ENCODE measurements at places on chromosomes 7 and 10.
A peak's percentile ranks its signal among the peaks of the same experiment; 100 is the strongest.

GRCh38 chr10:112639298-112639697 lies 192.3 kb downstream of the VTI1A start:
- DNase-seq = no peak

DNA sequence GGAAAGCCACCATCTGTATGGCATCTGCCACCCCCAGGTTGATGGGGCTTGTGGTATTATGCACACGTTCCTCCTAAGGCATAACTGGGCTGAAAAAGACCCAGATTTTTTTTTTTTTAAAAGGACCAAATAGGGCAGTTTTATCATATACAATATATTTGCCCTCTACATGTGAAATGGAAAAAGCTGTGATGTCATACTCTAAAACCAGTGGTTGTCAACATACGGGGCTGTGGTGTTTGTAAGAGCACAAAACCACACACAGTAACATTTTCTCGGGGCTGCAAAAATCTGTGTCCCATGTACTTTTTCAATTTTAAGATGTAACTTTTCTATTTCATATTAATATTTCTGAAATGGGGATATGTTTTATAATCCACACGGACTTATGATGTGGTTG lies 34.9 kb downstream of the FAM171A1 start:
- DNase-seq = no peak

DNA sequence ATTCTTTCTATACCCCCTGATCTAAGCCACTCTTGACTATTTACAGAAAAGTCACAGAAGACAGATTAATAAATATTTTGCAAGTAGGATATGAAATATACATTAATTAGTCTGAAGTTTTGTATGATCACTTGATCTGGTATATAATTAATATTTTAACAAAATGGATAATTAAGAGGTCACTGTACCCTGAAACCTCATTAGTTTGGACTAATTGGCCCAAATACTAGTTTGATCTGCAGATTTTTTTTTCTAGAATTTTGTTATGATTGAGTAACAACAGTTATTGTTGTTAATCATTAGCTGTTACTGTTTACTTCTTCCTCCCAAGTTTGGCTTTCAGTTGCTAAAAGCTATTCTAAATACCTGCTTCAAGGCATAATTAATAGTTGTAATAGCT lies 2.7 kb downstream of the NHLRC2 start:
- DNase-seq = no peak

- no peak for DNase-seq
Measured at GRCh38 chr10:32327364-32327691, 19.6 kb downstream of the EPC1 start.

- DNase-seq = no peak
Measured at GRCh38 chr10:126198681-126199080, 189.6 kb downstream of the ADAM12 start.

DNA sequence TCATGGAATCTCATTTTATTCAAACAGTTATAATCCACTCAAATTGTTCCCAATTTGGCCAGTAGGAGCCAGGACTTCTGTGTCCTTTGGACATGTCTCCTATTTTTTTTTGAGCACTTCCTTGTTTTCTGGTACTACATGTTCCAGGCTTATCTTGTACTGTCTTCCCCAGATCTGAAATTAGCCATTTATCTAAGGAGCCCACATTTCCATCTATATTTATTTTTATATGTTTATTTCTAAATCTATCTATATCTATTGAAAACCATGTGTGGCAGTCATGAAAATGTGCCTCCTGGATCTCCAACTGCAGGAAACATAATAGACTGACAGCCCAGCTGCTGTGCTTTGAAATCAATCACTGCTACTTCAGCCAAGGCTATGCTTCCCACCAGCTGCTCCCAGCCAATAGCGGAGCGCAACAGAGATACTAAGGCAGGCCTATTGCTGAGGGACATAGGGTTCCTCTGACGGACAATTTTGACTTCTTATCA lies 147.1 kb downstream of the LRRC4 start:
- DNase-seq = no peak

DNA sequence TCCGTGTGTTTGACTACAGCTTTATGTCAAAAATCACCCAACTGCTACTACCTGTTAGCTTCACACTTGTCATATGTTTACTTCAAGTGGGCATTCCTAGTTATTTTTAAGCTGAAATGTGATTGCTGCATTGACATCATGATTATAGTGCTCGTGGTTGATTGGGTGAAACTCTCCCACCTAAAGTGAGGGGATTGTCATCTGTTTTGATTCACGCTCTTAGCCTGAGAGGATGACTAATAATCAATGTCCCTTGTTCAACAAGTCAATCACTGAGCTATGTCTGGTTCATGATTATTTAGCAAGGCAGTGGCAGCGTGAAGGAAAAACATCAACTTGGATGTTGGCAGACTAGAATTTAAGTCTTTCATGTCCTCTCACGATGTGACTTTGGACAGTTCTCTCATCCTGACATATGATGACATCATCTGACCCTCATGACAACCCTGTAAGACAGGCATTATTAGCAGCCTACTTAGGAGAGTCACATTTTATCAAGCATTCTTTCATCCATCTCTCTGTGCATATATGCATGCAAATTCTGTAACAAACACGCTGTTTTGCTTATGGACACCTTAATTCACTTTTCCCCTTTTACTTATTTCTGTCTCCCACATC lies 352.6 kb upstream of the ZMIZ1 start:
- no peak for DNase-seq

- DNase-seq = peak; percentile 38
Measured at GRCh38 chr10:6203331-6204062, 765 bp downstream of the PFKFB3 start.

DNA sequence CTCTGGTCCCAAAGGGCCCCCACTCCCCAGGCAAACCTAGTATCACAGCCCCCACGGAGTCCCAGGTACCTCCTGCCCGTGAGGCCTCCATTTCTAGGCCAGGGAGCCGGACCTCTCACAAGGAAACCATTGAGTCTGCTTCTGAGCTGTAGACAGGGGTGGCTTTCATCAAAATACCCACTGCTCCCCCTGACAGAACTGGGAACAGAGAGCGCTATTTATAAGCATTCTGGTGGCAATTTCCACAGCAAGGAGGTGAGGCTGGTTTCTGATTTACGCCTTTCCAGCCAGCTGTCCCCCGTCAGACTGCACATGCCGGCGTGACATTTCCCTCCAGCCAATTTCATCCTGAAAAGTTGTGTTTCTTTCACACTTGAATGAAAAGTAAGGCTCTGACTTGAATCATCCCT lies 407.5 kb upstream of the PRKCQ start:
- no peak for DNase-seq

- DNase-seq = no peak
Measured at GRCh38 chr10:24518411-24518810, 205.3 kb downstream of the ARHGAP21 start.

DNA sequence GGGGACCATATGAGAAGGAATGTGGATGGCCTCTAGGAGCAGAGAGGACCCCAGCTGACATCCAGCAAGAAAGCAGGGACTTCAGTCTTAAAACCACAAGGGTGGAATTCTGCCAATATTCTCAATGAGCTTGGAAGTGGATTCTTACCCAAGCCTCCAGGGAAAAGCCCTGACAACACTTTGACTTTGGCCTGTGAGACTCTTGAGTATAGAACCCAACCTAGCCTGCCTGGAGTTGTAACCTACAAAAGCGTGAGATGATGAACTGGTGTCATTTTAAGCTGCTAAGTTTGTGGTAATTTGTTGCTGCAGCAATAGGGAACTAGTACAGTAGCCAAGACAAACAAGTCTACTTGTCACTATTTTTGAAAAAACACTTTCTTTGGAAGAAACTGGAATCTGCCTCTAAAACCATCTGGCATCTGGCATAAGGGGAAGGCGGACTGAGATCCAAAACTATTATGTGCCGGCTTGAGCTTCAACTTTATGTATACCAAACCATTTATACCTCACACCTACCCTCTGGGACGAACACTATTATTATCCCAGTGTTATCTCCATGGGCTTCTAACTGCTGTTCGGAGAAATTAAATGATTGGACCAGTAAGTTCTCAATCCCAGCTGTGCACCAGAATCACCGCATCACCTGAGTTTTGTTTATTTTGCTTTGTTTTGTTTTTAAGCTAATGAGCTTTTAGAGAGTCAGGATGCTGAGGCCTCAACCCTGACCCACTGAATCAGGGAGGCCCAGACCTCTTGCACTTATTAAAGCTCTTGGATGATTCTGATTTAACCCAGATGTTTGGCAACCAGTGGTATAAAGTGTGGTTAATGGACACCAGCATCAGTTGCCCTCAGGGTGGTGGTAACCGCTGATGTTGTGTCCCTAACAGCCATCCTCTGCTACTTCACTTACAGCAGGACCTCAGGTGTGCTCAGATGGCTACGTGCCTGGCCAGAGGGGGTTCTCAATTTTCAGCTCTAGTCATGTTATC lies 83.0 kb downstream of the C1GALT1 start:
- no peak for DNase-seq

DNA sequence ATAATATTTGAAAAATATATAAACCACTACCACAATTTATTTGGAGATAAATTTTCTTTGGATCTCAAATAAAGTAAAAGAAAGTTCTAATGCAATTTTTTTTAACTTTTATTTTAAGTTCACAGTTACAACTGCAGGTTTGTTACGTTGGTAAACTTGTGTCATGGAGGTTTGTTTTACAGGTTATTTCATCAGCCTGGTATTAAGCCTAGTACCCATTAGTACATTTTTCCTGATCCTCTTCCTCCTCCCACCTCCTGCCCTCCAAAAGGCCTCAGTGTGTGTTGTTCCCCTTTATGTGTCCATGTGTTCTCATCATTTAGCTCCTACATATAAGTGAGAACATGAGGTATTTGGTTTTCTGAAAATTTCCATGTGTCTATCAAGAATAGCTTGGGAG lies 54.5 kb downstream of the CAV1 start:
- no peak for DNase-seq

GRCh38 chr10:630581-631073 lies 58.8 kb downstream of the DIP2C start:
- DNase-seq = no peak

DNA sequence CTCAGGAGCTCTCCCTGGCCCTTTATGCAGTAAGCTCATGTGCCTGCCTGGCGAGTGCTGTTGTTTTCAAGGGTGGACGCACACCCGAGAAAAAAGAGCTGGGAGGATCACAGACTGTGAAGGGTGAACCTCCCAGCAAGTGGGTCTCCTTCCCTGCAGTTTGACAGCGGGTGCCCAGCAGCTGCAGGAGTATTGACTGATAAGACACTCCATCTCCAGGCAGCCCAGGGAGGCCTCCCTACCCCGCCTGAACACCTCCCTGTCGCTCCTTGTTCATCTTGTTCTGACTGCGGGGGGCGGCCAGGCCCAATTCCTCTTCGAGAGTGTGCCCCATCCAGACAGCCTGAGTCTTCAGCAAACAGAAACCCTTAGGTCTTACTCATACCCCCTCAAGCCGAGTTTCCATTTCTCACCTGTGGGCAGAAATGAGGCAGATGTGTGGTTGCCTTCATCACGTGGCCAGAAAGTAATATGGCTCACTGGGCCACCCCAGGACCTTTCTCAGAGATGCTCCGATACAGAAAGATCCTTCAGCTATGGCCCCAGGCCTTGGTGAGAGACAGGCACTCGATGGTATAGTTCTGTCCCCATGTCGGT lies 17.2 kb downstream of the MDH2 start:
- no peak for DNase-seq

DNA sequence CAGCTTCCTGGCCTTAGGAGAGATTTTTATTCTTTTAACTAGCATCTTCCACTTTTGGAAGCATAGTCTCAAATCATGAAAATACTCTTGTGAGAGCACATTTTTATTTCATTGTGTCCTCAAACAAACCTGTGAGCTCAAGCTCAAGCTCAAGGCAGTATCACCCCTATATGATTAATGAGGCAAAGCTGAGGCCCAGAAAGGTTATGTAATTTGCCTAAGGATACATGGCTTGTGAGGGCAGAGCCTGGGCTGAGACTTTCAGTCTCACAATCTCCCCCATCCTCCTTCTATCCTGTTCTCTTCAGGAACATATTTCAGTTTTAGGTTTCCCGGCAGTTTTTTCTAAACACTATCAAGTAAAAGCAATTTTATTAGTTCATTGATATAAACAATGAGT lies 359.5 kb downstream of the PTEN start:
- no peak for DNase-seq

GRCh38 chr7:4951903-4952636 lies 6.9 kb downstream of the MMD2 start:
- DNase-seq = no peak

DNA sequence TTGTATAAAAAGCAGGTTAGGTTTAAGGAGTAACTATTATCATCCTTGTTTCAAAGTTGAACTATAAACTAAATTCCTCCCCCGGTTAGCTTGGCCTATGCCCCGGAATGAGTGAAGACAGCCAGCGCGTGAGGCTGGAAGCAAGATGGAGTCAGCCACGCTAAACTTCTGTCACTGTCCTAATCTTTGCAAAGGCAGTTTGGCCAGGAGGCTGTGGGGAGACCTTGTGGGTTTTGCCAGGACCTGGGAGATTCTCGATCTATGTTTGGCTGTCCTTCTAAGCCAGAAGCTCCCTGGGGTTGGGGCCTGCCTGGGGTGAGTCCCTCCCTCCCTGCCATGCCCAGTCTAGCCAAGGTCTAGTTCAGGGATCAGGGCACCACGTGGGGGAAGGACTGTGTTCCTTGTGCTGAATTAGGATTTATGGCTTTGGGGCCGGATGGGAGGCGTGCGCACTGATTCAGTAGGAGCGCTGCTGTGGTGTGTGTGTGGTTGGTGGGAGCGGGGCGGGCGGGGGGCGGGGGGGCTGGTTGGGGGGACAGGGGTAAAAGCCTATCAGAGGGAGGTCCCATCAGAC lies 871 bp upstream of the GTF2IRD1 start:
- DNase-seq = no peak

- no peak for DNase-seq
Measured at GRCh38 chr10:30075481-30075880, 16.1 kb upstream of the JCAD start.

- DNase-seq = no peak
Measured at GRCh38 chr7:30845426-30846135, 66.1 kb upstream of the AQP1 start.

GRCh38 chr7:124992851-124993562 lies 63.4 kb upstream of the POT1 start:
- DNase-seq = no peak

GRCh38 chr10:84343831-84344230 lies 15.4 kb downstream of the CCSER2 start:
- no peak for DNase-seq

- no peak for DNase-seq
Measured at GRCh38 chr10:13105184-13105583, 5.2 kb downstream of the OPTN start.

- peak; percentile 34 for DNase-seq
Measured at GRCh38 chr7:7183061-7183837, 905 bp downstream of the C1GALT1 start.

All from activated T-cell treated with anti-CD3 and anti-CD28 coated beads for 24 hours (primary cell).